Activated CD8-positive, alpha-beta memory T cell treated with anti-CD3 and anti-CD28 coated beads, Interleukin-2, amount 50 U/mL, for 4 hours (primary cell): ENCODE measurements at places on chromosomes 5 and 9.

DNA sequence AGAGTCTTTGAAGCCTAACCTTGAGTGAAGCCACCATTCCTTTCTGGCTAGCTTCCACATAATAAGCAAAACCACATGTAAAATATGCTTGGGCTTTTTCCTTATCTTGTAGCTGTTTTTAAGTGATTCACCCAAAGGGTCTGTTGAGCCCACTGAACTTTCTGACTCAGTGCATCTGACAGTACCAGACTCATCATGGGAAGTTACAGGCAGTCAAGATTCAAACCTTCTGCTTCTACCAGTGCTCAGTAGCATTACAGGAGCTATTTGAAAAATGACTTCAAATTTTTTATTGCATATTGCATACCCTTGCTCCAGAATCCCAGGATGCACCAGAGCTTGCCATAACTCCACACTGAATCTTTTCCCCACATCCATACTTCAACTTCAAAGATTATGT, 87.5 kb upstream of the PTPRD start:
- no peak for DNase-seq

DNA sequence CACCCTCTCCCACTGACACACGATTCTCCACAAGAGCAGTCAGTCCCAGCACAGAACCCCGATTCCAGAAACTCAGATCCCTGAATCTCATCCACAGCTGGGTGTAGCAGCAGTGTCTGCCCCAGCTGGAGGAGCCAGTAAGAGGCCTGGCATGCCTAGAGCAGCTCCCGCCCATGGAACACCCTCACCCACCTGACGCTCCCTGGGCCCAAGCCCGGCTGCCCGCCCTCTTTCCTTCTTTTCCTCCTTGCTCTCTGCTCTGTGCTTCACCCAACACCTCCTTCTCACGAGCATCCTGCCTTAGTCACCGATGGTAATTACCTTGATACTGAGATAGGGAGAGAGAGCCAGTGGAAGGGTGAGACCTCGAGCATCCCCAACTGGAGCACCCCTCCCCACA, 8.7 kb downstream of the PCDH1 start:
- DNase-seq = no peak

- no peak for DNase-seq
Measured at GRCh38 chr5:174083056-174083827, 37.7 kb downstream of the NSG2 start.

- no peak for DNase-seq
Measured at GRCh38 chr9:131406563-131407436, 12.9 kb downstream of the PRRC2B start.

DNA sequence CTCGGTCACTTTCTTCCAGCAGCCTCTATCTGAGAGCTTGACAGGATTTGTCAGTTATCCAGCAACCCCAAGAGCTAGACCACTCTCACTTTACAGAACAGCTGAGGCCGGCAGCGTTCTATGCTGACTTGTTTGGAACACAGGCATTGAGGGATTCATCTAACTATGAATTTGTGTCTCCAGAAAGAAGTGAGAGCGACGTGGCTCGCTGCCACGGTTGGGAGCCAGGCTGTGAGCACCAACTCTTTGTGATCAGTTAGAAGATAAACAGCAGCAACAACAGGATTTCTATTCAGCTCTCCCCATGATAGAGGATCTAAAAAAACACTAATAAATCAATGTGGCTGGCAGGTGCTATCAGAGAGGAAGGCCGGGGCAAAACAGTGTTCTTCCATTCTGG, 58.6 kb downstream of the NPR3 start:
- no peak for DNase-seq

- DNase-seq = peak; percentile 84
Measured at GRCh38 chr5:154857530-154858296, 714 bp upstream of the CNOT8 start.

DNA sequence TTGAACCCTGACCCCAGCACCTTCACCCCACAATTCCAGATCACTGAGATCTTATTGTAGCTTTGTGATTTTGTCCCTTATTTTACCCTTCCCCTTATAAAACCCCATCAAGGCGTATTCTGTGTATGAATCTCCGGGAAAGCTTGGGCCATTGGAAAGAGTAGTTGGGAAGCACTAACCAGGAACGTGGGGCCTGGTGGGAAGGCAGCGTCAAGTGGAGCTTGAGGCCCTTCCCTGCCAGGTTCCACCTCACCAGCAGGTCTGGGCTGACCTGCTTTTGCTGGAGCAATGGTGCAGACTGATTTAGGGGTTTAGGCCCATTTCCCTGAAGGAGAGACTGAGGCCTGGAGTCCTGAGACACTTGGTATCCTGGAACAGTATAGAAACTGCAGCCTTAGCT, 9.3 kb downstream of the PHF2 start:
- no peak for DNase-seq

GRCh38 chr9:137670391-137671195, 51.8 kb downstream of the EHMT1 start:
- no peak for DNase-seq

DNA sequence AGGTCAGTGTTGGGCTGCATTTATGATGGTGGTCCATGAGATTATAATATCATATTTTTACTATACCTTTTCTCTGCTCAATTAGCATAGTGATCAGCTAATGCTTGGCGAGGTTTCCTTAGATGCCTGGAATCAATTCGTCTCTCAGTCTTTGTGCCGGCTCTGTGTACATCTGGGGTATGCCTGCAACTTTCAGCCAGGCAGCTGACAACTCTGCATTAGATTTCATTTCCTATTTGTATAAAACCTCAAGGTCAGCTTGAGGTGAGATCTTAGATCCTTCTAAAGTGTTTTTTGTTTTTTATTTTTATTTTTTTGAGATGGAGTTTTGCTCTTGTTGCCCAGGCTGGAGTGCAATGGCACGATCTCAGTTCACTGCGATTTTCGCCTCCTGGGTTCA, 86.8 kb downstream of the MELK start:
- no peak for DNase-seq

GRCh38 chr9:16182784-16183183, 629.9 kb downstream of the CCDC171 start:
- DNase-seq = no peak

GRCh38 chr5:169908864-169909263, 71.4 kb downstream of the INSYN2B start:
- DNase-seq = no peak

DNA sequence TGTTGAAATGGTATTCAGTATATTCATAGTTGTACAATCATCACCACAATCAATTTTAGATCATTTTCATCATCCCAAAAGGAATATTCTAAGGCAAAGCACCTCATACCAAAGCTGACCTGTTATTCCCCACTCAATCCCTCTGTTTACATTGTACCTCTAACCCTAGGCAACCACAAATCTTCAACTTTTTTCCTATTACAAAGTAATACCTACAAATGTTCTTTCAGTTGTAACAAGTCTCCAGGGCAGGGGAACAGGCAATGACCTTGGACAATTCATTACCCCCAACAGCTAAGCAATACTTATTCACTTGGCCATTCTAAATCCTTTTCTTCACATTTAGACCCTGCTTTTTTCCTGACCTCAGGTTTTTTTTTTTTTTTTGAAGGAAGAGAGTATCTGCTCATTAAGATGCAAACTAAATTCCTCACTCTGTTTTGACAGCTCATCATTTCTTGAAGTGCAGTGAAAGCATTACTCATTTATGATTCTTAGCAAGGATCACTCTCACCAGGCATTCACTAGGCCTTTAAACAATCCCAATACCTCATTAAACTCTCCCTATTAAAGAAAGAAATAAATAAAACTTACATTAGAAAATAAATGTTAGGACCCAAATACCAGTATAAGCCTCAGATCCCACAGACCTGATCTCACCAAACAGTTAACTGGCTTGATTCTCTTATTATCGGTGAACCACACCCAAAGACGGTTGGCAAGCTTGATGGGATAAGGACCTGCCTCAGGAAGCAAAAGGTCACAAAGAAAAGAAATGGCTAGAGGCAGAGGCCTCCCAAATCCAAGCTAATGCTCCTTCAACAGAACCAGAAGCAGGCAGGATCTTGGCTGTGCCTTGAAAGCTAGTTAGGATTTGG, 15.3 kb downstream of the MTMR12 start:
- DNase-seq = no peak

DNA sequence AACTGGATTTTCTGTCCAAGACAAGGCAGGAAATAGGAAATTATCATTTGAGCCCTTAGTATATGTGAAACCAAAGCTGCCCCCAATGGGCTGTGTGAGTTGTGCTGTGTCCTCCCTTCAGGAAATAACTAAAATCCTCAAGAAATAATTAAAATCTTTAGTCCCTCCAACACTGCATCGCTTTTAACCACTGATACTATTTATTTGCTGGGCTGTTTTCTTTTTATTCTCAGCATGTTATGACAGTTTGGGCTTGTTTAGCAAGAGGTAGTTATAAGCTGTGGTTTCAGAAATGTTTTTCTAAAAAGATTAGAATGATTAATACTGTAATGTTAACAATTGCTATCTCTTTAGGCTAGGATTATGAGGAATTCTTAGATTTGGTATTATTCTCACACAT, 187.0 kb upstream of the KCNN2 start:
- DNase-seq = no peak

- DNase-seq = no peak
Measured at GRCh38 chr5:177092178-177093081, 5.7 kb downstream of the FGFR4 start.

DNA sequence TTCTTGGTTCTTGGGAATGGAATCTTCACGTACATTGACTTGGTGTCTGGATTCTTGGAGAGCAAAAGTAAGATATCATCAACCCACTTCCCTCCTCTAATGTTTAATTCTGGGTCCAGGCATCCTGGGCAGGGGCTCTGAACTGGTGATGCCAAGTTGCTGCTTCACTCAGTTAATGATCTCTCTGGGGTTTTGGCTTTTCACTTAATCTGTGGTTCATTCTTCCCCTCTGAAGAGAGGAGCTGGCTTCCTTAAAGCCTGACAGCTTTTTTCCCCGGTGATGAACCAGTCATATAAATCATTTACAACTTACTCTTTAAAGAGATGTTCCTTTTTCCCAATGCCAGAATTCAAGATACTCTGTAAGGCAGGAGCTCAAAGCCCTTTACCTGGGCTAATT, 65.9 kb downstream of the ARHGAP26 start:
- DNase-seq = no peak

- no peak for DNase-seq
Measured at GRCh38 chr5:54645882-54646355, 128.4 kb downstream of the SNX18 start.

DNA sequence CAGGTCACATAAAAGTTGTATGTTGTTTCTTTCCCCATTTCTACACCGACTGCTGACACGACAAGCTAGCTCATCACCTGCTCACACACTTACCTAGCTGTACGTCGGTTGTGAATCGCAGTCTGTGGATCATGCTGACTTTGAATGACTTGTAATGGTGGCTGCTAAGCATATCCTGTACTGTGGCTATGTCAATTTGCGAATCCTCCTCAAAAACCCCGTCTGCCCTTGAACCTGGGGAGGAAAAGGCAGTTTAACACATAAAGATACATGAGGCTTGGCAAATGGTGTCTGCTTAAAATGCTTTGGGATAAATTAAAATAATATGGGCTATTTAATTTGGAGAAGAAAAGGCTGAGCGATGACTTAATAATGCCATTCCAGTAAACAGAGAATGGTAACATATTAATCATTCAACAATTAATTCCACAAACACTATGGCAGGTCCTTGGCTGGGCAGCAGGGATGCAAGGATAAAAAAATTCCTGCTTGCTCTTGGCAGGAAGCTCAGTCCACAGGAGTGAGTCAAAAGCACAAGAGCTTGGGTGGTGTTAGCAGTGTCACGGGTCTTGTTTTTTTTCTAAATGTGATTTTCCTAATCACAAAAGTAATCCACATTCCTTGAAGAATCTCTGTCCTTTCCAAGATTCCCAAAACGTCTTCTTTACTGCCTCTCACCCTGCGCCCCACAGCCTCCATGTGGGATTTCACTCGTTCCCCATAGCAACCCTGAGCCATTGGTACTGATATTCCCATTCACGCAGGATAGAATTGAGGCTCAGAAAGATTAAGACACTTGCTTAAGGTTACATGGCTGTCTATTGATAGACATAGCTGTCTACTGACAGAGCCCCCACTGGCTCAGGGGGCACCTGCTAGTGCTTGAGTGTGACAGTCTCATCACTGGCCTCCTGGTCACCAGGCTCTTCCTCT, 222.4 kb downstream of the MAPKAP1 start:
- no peak for DNase-seq

DNA sequence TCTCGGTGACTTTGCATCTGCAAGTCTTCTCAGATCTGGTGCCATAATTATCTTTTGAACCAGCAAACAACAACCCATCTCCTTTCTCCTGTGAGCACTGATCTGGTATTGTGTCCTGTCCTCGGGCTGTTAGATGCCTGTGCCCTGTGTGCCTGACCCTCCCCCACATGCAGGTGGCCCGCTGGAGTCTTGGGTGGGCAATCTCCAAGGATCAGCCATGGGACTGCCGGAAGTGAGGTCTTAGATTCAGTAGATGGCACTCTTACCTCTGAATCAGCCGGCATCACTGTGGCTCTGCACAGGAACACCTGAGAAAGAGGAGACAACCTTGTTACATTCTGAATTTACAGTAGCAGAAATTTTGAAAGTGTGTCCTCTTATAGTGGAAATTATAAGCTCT, 172.4 kb downstream of the IRX2 start:
- DNase-seq = no peak

DNA sequence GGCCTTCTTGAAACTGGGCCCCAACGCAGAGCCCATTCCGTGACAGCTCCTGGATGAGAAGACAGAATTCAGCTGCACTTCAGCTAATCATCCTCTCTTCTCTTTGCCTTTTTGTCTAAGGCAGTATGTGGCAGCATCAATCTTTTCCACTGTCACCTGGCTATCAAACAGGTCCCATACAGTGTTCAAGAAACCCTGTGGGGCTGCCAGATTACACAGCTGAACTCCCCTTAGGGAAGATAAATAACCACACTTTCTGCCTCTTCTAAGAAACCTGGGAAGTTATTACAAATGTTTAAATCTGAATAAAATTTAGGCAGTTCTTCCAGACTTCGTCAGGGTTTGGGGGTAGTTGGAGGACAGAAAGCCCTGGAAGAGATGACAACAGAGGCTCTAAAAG, 61.0 kb downstream of the SPEF2 start:
- DNase-seq = no peak

DNA sequence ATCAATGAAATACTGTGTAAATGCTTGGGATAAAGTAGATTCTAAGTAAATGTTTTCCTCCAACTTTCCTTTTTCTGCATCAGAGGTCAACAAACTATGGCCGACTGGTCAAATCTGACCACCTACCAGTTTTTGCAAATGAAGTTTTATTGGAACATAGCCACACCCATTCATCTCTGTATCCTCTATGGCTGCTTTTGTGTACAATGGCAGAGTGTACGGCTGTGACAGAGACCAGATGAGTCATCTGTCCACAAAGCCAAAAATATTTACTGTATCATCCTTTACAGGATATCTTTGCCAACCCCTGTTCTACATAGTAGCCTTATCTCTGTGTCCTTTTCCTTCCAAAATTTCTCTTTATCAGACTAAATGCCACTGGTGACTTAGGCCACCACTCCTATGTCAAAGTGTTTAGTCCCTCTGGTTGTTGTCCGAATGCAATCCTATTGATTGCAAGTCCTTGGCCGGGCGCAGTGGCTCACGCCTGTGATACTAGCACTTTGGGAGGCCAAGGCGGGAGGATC, 218.4 kb upstream of the KLF4 start:
- no peak for DNase-seq
